ENCODE measurements at places on chromosomes 7 and 10.
A peak's percentile ranks its signal among the peaks of the same experiment; 100 is the strongest.

GRCh38 chr10:30463944-30464451, 30.0 kb downstream of the MAP3K8 start:
- peaks cover 11% of the 10 kb centered on the region for H3K36me3 ChIP-seq
- no peak overlapping the region for H3K27ac ChIP-seq
- H3K4me3 ChIP-seq = no peak overlapping the region
- H3K4me1 ChIP-seq = peaks cover 8% of the 10 kb centered on the region

DNA sequence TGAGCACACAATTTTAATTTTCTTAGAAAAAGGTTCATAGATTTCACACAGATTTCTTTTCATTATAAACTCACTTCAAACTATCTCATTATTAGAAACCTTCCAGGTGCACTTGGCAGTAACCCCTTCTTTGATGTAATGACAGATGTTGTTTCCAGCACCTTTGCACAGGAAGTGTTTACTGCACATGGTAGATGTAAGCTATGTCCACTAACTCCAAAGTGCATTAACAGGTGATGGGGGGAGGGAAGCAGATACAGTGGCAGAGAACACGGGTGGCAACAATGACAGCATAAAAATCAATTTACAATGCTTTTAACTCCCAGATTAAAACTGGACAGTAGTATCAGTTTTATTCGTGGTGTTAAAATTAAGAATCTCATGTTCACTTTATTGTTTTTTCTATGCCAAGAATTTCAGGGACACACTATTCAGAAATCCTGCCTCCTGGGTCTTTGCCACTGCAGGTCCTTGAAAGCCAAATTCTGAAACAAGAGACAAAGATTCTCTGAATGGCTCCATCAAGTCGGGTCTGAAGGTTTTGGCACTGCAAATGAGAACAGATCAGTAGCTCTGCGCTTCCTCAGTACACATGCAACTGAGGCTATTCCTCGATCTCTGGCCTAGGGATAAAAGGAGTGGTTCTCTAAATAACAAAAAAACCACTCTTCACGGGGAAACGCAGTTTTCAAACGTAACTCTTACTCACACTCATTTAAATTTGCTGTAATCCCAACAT, 187.7 kb downstream of the JAZF1 start:
- no peaks in the 10 kb centered on the region for H3K4me1 ChIP-seq
- no peaks in the 10 kb centered on the region for H3K27me3 ChIP-seq
- DNase-seq = no peak
- peaks cover 5% of the 10 kb centered on the region for H3K36me3 ChIP-seq
- no peak overlapping the region for H3K27ac ChIP-seq
- no peak overlapping the region for H3K4me3 ChIP-seq

GRCh38 chr10:20276127-20276979, 460.1 kb downstream of the PLXDC2 start:
- H3K4me1 ChIP-seq = peaks cover 35% of the 10 kb centered on the region
- H3K27ac ChIP-seq = peak overlapping the region; percentile 54
- H3K36me3 ChIP-seq = peaks cover 17% of the 10 kb centered on the region
- no peak for DNase-seq
- no peak overlapping the region for H3K4me3 ChIP-seq
- no peaks in the 10 kb centered on the region for H3K27me3 ChIP-seq

- DNase-seq = no peak
- no peak overlapping the region for H3K4me3 ChIP-seq
- no peaks in the 10 kb centered on the region for H3K36me3 ChIP-seq
- peaks cover 58% of the 10 kb centered on the region for H3K27me3 ChIP-seq
- H3K4me1 ChIP-seq = peaks cover 11% of the 10 kb centered on the region
- no peak overlapping the region for H3K27ac ChIP-seq
These were observed 172.4 kb downstream of the CDCA7L start for GRCh38 chr7:21773326-21773725.

- H3K4me1 ChIP-seq = peaks cover 2% of the 10 kb centered on the region
- DNase-seq = no peak
- H3K36me3 ChIP-seq = peaks cover 27% of the 10 kb centered on the region
- H3K27ac ChIP-seq = no peak overlapping the region
- H3K4me3 ChIP-seq = no peak overlapping the region
These were observed 210.5 kb downstream of the ARHGAP21 start for GRCh38 chr10:24513155-24513554.

DNA sequence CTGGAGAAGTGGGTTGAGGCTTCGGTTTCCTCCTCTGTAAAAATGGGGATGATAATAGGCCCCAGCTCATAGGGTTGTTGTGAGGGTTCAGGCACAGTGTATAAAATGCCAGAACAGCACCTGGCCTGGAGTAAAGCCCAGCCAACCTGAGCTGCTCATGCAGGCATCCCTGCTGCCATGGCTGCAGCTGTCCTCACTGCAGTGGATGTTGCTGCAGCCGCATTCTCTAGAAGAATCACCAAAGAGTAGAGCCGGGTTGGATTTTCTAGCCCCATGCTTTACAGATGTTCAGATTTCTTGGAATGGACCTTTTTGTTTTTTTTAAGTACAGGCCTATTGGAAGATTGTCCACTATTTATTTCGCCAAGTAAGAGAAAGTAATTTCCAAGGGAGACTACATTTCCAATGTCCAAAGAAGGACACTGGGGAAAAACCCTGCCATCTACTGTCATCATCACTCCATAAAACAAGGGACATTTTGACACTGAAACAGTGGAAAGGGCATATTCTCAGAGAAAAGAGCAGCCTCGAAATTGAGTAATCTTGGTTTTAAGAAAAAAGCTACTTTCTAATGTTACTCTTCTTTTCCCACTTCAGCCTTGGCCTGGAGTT, 147.5 kb upstream of the TCF7L2 start:
- H3K4me3 ChIP-seq = no peak overlapping the region
- peak overlapping the region; percentile 71 for H3K27ac ChIP-seq
- H3K4me1 ChIP-seq = peaks cover 35% of the 10 kb centered on the region
- no peaks in the 10 kb centered on the region for H3K27me3 ChIP-seq

DNA sequence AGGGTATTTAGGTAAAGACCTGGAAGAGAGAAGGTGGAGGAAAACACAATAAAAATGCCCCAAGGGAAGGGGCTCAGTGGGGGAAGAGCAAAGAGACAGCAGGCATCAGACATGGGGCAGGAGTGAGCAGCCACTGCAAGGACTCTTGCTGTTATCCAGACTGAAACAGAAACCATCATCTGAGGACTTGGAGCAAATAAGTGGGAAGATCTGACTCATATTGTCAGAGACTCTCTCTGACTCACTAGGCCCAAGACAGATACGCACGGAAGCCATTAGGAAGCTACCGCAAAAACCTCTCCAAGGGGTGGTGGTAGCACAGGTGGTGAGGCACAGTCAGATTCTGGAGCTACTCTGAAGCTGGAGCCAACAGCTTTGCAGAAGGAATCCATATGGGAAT, 110.7 kb downstream of the RNF32 start:
- H3K4me1 ChIP-seq = peaks cover 6% of the 10 kb centered on the region
- no peak for DNase-seq
- H3K4me3 ChIP-seq = no peak overlapping the region

GRCh38 chr10:121065330-121065729, 214.2 kb downstream of the WDR11 start:
- no peak overlapping the region for H3K27ac ChIP-seq
- no peaks in the 10 kb centered on the region for H3K27me3 ChIP-seq
- H3K4me1 ChIP-seq = peaks cover 20% of the 10 kb centered on the region
- H3K36me3 ChIP-seq = no peaks in the 10 kb centered on the region

DNA sequence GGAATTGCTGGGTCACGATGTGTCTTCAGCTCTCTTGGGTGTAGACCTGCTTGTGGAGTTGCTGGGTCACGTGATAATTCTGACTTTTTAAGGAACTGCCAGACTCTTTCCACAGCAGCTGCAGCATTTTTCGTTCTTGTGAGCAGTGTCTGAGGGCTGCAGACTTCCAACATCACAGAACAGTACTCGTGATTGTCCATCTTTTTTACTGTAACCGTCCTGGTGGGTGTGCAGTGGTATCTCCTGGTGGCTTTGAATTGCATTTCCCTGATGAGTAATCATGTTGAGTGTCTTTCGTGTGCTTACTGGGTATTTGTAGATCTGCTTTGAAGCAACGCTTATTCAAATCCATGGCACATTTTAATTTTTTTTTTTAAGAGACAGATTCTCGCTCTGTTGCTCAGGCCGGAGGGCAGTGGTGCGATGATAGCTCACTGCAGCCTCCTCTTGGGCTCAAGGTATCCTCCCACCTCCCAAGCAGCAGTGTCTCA, 22.7 kb downstream of the INPP5A start:
- H3K4me3 ChIP-seq = no peak overlapping the region
- peaks cover 3% of the 10 kb centered on the region for H3K36me3 ChIP-seq
- H3K27ac ChIP-seq = no peak overlapping the region
- no peak for DNase-seq
- H3K4me1 ChIP-seq = peaks cover 7% of the 10 kb centered on the region
- no peaks in the 10 kb centered on the region for H3K27me3 ChIP-seq

DNA sequence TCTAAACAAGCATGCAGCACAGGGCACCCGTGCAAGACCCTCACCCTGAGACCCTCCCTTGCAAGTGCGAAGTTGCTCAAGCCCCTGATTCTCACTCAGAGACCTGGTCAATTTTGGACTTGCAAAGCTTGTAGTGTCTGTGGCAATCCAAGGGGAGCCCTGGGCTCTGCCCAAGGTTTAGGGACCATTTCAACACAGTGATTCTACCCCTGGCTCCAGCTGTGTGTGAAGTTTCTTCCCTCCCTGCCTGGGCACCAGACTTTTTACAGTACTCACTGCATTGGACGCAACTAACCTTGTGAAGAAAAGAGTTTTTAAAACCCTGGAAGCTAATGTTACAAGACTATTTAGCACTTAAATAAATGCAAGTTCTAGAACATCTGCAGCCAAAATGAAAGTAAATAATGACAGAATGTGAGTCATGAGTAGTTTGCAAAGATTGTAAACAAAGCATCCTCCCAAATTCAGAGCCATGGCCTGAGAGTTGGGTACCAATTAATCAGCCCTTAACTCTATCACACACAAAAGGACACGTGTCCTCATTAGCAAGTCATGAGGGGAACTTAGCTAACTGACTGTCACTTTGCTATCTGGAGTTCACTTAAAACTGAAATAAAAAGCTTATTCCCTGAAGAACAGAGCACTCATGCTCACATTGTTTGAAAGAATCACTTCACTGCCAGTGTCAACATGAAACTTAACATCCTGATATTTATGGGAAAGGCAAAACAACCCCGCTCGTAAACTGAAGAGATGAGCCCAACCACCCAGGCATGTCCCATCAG, 48.1 kb downstream of the RGS10 start:
- no peaks in the 10 kb centered on the region for H3K27me3 ChIP-seq
- H3K4me3 ChIP-seq = no peak overlapping the region
- H3K4me1 ChIP-seq = peaks cover 11% of the 10 kb centered on the region
- no peak overlapping the region for H3K27ac ChIP-seq

DNA sequence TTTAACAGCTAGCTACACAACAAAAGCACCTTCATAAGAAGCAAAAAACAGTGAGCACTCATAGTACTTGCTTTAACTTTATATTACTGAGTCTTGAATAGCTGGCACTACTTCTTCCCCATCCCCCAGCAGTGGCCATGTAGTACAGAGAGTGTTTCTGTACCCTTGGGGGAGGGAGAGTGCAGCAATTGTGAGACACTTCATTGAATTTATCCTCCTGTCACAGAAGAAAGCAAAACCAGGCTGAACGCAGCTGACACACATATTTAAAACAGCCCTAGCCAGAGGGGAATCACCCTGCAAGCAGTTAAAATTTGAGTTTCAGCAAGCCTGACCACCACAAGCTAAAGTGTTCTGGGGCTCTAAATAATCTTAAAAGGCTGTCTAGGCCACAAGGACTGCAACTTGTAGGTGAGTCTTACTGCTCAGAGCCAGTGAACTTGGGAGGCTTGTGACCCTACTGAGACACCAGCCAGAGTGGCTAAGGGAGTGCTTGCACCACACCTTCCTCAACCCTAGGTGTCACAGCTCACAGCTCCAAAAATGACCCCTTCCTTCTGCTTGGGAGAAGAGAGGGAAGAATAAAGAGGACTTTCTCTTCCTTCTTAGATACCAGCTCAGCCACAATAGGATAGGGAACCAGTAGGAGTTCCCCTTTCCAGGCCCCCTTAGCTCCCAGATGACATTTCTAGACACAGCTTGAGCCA, 97.7 kb upstream of the MEOX2 start:
- no peak overlapping the region for H3K27ac ChIP-seq
- no peaks in the 10 kb centered on the region for H3K27me3 ChIP-seq
- no peaks in the 10 kb centered on the region for H3K4me1 ChIP-seq

- peaks cover 32% of the 10 kb centered on the region for H3K27me3 ChIP-seq
- H3K4me3 ChIP-seq = no peak overlapping the region
- DNase-seq = no peak
- H3K36me3 ChIP-seq = no peaks in the 10 kb centered on the region
These were observed 6.1 kb downstream of the CYP26A1 start for GRCh38 chr10:93079663-93080349.

GRCh38 chr10:118835682-118836326, 81.0 kb upstream of the CACUL1 start:
- H3K36me3 ChIP-seq = no peaks in the 10 kb centered on the region
- H3K27ac ChIP-seq = peak overlapping the region; percentile 6
- peaks cover 2% of the 10 kb centered on the region for H3K27me3 ChIP-seq
- DNase-seq = no peak

- peaks cover 29% of the 10 kb centered on the region for H3K27me3 ChIP-seq
- H3K4me3 ChIP-seq = peak overlapping the region; percentile 62
- no peak for DNase-seq
- peak overlapping the region; percentile 57 for H3K27ac ChIP-seq
- peaks cover 6% of the 10 kb centered on the region for H3K4me1 ChIP-seq
These were observed 4.4 kb upstream of the PDLIM1 start for GRCh38 chr10:95295031-95295755.

DNA sequence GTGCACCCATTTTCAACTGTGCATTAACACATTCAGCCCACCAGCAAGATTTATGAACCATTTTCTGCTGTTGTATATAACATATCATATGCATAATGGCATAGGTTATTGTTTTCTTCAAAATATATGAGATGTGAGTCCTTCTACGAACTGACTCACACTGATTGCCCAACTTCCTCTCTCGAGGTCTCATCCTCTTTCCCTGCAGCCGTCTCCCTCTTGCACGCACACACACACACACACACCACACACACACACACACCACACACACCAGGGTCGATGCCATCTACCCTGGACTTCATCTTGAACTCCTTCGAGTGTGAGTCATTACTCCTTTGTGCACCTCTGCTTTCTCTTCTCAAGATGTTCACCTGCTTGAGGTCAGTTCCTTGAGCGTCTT, 36.7 kb downstream of the EGFR start:
- DNase-seq = no peak
- no peak overlapping the region for H3K4me3 ChIP-seq
- H3K27me3 ChIP-seq = no peaks in the 10 kb centered on the region
- peaks cover 4% of the 10 kb centered on the region for H3K36me3 ChIP-seq

- no peaks in the 10 kb centered on the region for H3K27me3 ChIP-seq
- DNase-seq = no peak
- H3K36me3 ChIP-seq = peaks cover 12% of the 10 kb centered on the region
- H3K27ac ChIP-seq = no peak overlapping the region
These were observed 38.1 kb downstream of the TSPAN12 start for GRCh38 chr7:120819861-120820260.

GRCh38 chr7:95794917-95795515, 22.7 kb downstream of the DYNC1I1 start:
- no peak overlapping the region for H3K27ac ChIP-seq
- no peak for DNase-seq
- H3K4me1 ChIP-seq = peaks cover 17% of the 10 kb centered on the region

Data from progenitor cell of endocrine pancreas (in vitro differentiated cells).